ENCODE measurements at places on chromosomes 11 and 22. TPM values are rescaled to one million over a fixed set of nuclear protein-coding genes. Genes with fewer than 3 reads are reported as not detected.

DNA sequence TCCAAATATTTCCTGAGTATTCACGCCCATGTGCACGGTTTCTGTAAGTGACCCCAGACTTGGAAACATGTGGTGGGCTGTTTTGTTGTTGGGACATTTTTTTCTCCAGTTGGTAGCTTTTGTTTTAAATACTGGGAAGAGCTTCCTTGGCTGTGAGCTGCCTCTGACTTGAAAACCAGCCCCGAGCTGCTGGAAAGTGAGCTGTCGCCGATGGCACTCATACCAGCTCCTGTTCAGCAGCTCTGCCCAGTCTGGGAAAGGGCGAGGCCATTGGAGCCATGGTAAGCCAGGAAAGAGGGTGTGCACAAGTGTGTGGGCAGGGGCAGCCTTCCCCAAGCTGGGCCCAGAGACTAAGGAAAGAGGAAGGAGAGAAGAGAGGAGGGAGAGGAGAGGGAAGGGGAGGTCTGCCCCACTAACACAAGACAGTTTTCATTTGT is 3.2 kb upstream of the FLI1 start:
- no peak for DNase-seq
- H3K4me1 ChIP-seq = peaks cover 32% of the 10 kb centered on the region
- peaks cover 9% of the 10 kb centered on the region for H3K36me3 ChIP-seq
- H3K4me3 ChIP-seq = no peak overlapping the region

DNA sequence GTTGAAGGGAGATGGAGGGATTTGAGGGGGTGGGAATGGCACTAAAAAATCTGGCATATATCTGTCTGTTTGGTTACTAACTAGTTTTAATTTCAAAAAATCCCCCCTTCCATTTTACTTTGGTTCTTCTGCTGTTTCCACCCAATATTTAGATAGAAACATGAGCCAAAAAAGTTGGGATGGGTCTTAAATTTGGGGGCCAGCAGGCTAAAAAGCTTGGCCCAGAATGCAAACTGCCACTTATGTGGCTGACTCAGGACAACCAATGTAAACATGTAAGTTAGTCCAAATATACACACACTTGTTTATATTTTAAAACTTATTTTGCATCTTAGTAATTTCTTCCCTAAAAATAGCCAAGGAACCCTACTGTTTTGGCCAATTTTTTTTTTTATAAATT is 35.7 kb downstream of the LGR4 start:
- no peaks in the 10 kb centered on the region for H3K4me1 ChIP-seq
- H3K27ac ChIP-seq = no peak overlapping the region
- no peaks in the 10 kb centered on the region for H3K36me3 ChIP-seq
- H3K4me3 ChIP-seq = no peak overlapping the region
- no peak for DNase-seq
- H3K27me3 ChIP-seq = peaks cover 9% of the 10 kb centered on the region

DNA sequence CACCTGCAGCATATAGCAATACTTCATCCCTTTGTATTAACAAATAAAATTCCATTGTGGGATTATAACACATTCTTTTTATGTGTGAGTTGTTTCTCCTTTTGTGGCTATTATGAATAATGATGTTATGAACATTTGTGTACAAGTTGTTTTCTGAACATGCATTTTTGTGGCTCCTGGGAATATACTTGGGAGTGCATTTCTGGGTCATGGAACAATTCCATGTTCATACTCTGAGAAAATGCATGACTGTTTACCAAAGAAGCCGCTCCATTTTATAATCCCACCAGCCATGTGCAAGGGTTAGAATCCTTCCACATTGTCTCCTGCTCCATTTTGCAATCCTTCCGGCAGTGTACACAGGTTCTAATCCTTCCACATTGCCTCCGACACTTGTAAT is 713.8 kb downstream of the TBC1D22A start:
- no peak for DNase-seq
- H3K4me1 ChIP-seq = peaks cover 9% of the 10 kb centered on the region
- no peak overlapping the region for H3K4me3 ChIP-seq
- no peaks in the 10 kb centered on the region for H3K36me3 ChIP-seq

DNA sequence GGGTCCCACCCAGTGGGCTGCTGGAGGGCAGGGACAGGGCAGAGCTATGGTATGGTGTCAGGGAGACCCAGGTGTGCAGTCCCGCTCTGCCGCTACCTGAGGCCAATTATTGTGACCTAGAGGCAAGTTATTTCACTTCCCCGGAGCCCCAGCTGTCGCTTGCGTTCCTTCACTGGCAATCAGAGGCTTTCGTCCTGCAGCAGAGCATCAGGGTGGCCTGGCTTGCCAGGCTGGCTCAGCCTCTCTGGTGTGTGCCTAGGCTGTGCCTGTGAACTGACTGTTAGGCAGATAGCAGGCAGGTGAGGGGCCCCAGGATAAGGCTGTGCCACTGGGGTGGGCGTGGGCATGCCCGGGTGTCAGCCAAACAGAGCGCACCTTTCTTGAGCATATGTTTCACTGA is 31.4 kb downstream of the GLB1L2 start:
- no peak overlapping the region for H3K4me3 ChIP-seq
- H3K27me3 ChIP-seq = peaks cover 4% of the 10 kb centered on the region
- H3K27ac ChIP-seq = no peak overlapping the region
- no peak for DNase-seq
- H3K36me3 ChIP-seq = no peaks in the 10 kb centered on the region
- H3K4me1 ChIP-seq = peaks cover 14% of the 10 kb centered on the region

DNA sequence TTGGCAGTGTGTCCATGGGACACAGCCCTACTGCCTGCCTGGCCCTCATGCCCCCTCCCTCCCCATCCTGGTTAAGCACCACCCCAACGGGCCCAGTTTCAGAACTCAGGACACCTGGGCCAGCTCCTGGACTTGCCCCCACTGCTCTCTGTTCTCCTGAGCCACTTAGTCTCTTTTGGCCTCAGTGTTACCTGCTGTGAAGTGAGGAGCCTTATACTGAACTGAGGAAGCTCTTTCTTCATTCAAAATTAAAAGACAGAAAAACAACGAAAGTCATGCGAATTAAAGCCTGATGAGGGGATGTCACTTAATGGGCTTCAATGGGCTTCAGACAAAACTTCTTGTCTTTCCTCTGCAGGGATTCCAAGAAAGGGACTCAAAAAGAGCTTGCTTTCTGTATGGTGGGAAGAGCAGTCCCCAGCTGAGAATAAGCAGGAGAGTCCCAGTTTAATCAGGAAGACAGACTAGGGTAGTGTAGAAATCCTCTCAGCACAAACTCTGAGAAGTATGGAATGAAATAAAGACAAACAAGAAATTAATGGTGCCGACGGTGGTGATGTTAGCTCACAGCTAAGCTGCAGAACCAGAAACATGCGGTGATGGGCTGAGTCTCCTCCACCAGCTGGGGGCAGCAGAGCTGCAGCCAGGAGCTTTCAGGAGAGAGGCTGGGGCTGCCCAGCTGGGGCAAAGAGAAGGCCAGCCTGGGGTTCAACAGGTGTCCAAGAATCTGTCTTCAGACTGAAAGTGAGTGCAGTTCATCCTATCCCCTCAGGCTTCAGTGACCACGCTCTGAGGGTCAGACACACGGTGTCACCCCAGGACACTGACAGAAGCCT is 101.0 kb downstream of the GGTLC2 start:
- H3K4me3 ChIP-seq = no peak overlapping the region
- DNase-seq = peak; percentile 61
- no peaks in the 10 kb centered on the region for H3K36me3 ChIP-seq
- peaks cover 33% of the 10 kb centered on the region for H3K27me3 ChIP-seq
- H3K27ac ChIP-seq = no peak overlapping the region

DNA sequence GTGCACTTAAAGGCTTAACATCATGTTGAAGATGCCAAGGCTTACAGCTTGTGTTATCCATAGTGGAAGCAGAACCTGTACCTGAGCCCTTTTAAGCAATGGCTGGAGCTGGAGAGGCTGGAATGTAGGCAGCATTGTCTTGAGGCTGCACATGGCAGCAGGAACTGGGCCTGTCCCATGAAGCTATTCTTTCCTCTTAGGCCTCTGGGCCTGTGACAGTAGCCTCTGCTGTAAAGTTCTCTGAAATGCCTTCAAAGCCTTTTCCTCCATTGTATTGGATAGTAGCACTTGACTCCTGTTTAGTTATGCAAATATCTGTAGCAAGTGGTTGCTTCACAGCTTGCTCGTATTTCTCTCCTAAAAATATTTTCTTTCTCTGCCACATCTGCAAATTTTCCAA is 127.4 kb upstream of the ANO5 start:
- no peak overlapping the region for H3K27ac ChIP-seq
- no peak overlapping the region for H3K4me3 ChIP-seq
- DNase-seq = no peak
- no peaks in the 10 kb centered on the region for H3K36me3 ChIP-seq
- no peaks in the 10 kb centered on the region for H3K27me3 ChIP-seq
- no peaks in the 10 kb centered on the region for H3K4me1 ChIP-seq

- no peak for DNase-seq
- H3K36me3 ChIP-seq = no peaks in the 10 kb centered on the region
- no peak overlapping the region for H3K4me3 ChIP-seq
- H3K27ac ChIP-seq = no peak overlapping the region
- H3K27me3 ChIP-seq = no peaks in the 10 kb centered on the region
Observed at GRCh38 chr11:71200172-71200716, 52.1 kb downstream of the SHANK2 start.

- H3K4me3 ChIP-seq = no peak overlapping the region
- no peaks in the 10 kb centered on the region for H3K36me3 ChIP-seq
- no peaks in the 10 kb centered on the region for H3K27me3 ChIP-seq
- H3K4me1 ChIP-seq = no peaks in the 10 kb centered on the region
- no peak for DNase-seq
- H3K27ac ChIP-seq = no peak overlapping the region
Observed at GRCh38 chr22:48885271-48885918, 942.3 kb downstream of the BRD1 start.

DNA sequence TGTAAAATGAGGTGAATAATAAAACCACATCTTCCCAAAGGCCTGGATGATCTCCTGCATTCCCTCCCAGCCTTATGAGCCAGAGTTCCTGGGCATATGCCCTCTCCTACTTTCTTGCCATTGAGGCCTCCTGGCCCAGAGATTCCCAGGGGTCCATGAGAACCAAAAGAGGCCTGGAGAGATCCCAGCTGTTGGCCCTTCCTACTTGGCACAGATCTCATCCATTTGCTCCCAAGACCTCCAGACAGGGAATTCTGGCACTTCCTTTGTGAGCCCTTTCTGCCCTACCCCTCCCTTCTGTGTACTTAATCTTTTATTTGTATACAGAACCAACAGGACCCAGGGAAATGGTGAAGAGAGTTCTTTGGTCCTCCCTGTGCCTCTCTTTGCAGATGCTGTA is 21.4 kb downstream of the POU2F3 start:
- H3K4me1 ChIP-seq = no peaks in the 10 kb centered on the region

DNA sequence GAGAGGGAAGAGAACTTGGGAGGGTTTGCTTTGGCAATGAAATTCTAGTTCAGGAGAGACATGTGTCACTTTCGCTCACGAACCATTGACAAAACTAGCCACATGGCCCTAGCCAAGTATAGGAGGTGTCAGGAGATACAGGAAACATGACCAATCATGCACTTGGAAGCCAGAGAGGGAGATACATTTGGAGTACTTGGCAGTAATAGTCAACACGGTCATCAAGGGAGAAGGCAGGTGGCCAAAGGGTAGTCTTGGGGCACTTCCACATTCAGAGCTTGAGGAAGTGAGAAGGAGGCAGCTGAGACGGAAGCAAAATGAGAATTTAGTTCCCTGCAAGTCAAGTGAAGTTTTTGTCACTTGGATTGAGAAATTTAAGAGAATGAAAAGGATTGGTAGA is 26.4 kb upstream of the KIRREL3 start:
- no peak overlapping the region for H3K27ac ChIP-seq
- DNase-seq = no peak
- no peaks in the 10 kb centered on the region for H3K27me3 ChIP-seq
- no peaks in the 10 kb centered on the region for H3K4me1 ChIP-seq
- H3K36me3 ChIP-seq = no peaks in the 10 kb centered on the region
- no peak overlapping the region for H3K4me3 ChIP-seq

- no peaks in the 10 kb centered on the region for H3K4me1 ChIP-seq
- H3K27me3 ChIP-seq = peaks cover 6% of the 10 kb centered on the region
- H3K27ac ChIP-seq = no peak overlapping the region
- no peak overlapping the region for H3K4me3 ChIP-seq
- H3K36me3 ChIP-seq = no peaks in the 10 kb centered on the region
- no peak for DNase-seq
Observed at GRCh38 chr22:35589071-35589755, 27.9 kb downstream of the MB start.

- H3K27ac ChIP-seq = no peak overlapping the region
- no peaks in the 10 kb centered on the region for H3K4me1 ChIP-seq
- no peak for DNase-seq
- no peaks in the 10 kb centered on the region for H3K27me3 ChIP-seq
Observed at GRCh38 chr11:16853266-16853665, 114.8 kb downstream of the C11orf58 start.

- H3K36me3 ChIP-seq = peaks cover 1% of the 10 kb centered on the region
- H3K4me3 ChIP-seq = no peak overlapping the region
- no peak for DNase-seq
- H3K27me3 ChIP-seq = peaks cover 4% of the 10 kb centered on the region
- H3K4me1 ChIP-seq = peaks cover 43% of the 10 kb centered on the region
Observed at GRCh38 chr11:7523416-7524210, 9.8 kb downstream of the PPFIBP2 start.

DNA sequence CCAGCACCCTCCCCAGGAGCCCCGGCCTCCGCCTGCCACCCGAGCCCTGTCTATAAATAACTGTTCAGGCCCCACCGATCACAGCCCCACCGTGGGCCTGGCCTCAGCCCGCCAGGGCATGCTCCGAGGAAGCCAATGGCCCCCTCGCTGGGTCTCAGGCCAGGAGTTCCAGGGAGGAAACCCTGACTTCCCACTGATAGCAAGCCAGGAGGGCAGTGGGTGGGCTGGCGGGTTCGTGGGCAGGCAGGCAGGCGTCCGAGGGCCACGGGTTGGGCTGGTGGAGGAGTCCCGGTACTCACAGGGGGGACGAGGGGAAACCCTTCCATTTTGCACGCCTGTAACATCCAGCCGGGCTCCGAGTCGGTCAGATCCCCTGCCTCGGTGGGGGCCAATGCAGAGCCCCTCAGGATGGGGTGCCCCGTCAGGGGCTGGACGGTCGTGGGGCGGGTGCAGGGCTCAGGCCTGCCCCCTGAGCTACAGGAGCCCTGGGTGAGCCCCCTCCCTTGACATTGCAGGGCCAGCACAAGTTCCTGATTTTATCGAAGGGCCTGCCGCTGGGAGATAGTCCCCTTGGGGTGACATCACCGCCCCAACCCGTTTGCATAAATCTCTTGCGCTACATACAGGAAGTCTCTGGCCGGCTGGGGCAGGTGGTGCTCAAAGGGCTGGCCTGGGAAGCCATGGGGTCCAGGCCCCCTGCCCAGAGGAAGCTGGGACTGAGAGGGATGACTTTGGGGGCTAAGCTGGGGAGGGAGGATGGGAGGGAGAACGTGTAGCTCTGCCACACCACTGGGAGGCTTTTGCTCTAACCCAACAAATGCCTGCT is at the start of gene SPI1:
Gene SPI1, minus strand, starts transcription at position 538 of the 826 bp plus-strand sequence. Its CDS starts 194 bp downstream, at position 344.
- no peak within 1 kb of the TSS for H3K27ac ChIP-seq
- H3K36me3 ChIP-seq = no peaks in the 10 kb centered on the region
- no peaks in the 10 kb centered on the region for H3K4me1 ChIP-seq
- no peaks in the 10 kb centered on the region for H3K27me3 ChIP-seq
- H3K4me3 ChIP-seq = no peak within 1 kb of the TSS
- DNase-seq = no peak

GRCh38 chr11:76251226-76251575 is 44.9 kb upstream of the WNT11 start:
- peaks cover 6% of the 10 kb centered on the region for H3K27me3 ChIP-seq
- no peaks in the 10 kb centered on the region for H3K36me3 ChIP-seq
- no peak overlapping the region for H3K27ac ChIP-seq
- H3K4me1 ChIP-seq = no peaks in the 10 kb centered on the region

JAM3 gene
- 3.2 TPM for total RNA-seq

ARHGAP20 gene
- 0.02 TPM for total RNA-seq

SLC22A25 gene
- total RNA-seq = not detected

OR8G5 gene
- total RNA-seq = not detected

SCN4B gene
- total RNA-seq = 0.54 TPM

PVALB gene
- not detected for total RNA-seq

CLP1 gene
- total RNA-seq = 22.6 TPM

LRRN4CL gene
- total RNA-seq = 0.15 TPM

JAML gene
- 139 TPM for total RNA-seq

FOLR1 gene
- total RNA-seq = not detected

GRAP2 gene
- total RNA-seq = 183 TPM

All from activated CD8-positive, alpha-beta memory T cell treated with anti-CD3 and anti-CD28 coated beads, Interleukin-2, amount 10 ng/mL, durations not matched to agents 7 days and 5 days (primary cell).